ENCODE measurements at places on chromosomes 1 and 21.

- DNase-seq: no peak
Observed at GRCh38 chr21:45324489-45325205, 37.0 kb upstream of the POFUT2 start.

- DNase-seq: no peak
Observed at GRCh38 chr1:48552420-48552819, 80.4 kb upstream of the SPATA6 start.

GRCh38 chr1:212229654-212230053 is 55.6 kb upstream of the PPP2R5A start:
- DNase-seq: no peak

DNA sequence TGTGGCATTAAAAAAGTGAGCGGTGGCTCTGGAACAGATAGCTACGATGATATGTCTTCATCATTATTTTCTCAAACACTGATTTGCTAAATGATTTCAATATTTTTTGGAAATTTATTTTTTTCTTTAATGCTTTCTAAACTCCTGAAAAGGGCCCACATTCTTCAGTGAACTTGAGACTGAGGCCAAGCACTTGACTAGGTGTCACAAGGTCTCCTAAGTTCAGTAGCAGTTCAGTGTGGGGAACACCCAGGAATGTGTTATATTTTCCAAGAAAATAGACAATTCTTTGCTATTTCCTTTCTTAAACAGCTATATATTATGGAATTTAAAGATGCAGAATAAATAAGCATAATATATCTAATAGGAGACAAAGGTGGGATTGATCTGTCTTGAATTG is 850.9 kb downstream of the USP25 start:
- no peak for DNase-seq

- no peak for DNase-seq
Observed at GRCh38 chr1:107535091-107535490, 394.3 kb downstream of the NTNG1 start.

DNA sequence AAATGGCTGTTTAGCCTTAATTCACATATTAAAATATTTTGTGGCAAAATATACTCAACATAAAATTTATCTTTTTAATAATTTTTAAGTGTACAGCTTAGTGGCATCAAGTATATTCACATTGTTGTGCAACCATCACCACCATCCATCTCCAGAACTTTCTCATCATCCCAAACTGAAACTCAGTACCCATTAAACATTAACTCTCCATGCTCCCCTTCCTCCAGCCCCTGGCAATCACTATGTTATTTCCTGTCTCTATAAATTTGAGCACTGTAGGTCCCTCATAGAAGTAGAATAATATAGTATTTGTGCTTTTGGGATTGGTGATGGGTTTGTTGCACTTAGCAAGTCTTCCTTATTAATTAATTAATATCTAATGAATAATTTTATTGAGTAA is 29.4 kb downstream of the CCN1 start:
- DNase-seq: no peak

GRCh38 chr1:156781585-156782186 is 14.4 kb downstream of the PRCC start:
- DNase-seq: no peak

DNA sequence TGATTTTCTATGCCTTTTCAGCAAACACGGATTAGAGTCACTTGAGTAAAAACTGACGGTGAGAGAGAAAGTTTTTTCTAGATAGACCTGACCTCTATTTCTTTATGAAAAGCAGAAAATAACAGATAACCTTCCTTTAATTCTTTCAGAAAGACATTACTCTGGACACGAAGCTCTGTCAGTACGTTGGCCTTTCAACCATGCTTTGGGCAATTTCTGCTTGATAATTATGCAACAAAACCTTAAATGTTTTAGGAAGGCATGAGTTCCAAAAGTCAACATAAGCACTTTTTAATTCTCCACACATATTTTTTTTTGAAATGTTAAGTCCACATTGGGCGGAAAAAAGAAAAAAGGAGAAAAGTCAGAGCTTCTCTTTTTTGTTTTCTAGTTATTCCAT is 137.8 kb downstream of the AKT3 start:
- DNase-seq: no peak

DNA sequence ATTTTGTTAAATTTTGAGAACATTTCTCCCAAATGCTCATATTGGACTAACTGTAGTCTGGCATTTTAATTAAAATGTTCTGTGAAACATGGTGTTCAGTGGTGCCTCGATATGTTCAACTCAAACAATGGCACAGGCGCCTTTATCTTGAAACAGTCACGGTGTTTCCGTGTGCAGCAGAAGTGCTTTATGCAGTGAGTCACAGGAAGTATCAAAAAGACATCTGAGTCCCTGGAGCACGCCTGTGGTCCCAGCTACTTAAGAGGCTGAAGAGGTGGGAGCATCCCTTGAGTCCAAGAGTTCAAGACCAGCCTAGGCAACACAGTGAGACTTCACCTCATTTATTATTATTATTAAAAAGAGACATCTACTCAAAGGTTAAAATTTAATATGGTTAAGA is 52.2 kb downstream of the GREM2 start:
- DNase-seq: no peak

DNA sequence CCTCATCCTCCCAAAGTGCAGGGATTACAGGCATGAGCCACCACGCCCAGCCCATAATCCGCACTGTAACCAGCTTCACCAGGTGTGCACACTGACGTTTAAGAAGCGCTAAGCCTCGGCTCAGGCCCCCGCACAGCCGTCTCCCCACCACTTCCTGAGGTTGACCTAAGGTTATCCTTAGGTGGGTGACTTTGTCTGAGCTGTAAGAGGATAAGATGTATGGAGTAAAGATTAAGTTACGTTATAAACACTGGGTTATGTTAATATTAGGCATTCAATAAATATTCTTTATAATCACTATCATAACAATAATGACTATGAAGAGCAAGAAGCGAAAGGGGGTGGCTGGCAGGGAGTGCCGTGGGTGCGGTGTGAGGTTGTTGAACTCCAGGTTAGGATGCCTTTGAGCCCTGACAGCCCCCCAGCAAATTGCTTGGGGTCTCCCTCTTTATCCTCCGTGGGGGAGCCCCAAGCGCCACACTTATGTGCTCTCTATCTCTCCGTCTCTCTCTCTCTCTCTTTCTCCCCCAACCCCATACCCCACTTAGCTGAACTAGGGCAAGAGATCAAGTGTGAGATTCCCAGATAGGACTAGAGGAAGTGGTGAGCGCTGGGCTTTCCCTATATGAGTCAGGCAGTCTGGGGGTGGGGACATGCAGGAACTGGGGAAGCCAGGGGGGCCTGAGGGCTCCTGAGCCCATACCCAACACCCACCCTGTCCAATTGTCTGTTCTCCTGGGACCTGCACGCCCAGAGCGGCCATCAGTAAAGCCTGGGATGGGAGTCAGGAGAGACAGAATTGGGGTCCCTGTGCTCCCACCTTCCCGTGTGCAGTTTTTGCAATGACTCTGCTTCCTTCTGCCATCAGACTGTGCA is 7.6 kb downstream of the EFHD2 start:
- no peak for DNase-seq

DNA sequence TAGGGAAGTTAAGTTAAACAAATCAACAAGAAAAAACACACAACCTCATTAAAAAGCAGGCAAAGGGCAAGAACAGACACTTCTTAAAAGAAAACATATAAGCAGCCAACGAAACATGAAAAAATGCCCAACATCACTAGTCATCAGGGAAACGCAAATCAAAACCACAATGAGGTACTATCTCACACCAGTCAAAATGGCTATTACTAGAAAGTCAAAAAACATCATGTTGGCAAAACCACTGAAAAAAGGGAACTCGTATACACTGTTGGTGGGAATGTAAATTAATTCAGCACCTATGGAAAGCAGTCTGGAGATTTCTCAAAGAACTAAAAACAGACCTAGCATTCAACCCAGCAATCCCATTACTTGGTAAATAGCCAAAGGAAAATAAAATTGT is 51.1 kb downstream of the HSF2BP start:
- no peak for DNase-seq

GRCh38 chr1:34590211-34590623 is 164.6 kb upstream of the GJB5 start:
- no peak for DNase-seq

- DNase-seq: no peak
Observed at GRCh38 chr1:157287462-157287861, 149.3 kb upstream of the ETV3 start.

DNA sequence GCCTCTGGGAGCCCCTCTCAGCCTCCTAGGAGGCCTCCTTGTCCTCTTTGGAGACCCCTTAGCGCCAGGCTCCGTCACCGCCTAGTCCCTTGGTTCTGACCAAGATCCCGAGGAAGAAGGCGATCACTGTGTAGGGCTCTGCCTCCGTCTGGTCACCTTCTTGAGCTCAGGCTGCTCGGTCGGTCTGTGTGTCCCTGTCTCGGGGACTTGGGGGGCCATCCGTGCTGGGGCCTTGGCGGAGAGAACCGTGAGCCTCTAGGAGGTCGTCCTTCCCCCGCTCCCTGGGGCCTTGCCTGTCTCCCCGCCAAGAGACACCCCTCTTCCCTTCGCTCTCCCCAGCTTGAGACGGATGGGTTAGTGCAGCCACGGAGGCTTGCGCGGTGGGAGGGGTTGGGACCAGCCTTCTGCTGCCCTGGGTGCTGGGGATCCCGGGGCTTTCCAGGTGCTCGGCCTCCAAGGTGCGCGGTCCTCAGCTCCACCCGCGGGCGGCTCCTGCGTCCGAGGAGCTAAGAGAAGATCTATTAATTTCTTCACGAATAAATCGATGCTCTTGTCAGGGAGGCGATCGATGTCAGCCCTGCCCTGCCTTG is 701 bp upstream of the INSRR start:
- no peak for DNase-seq

- DNase-seq: no peak
Observed at GRCh38 chr1:30275926-30276764, 447.2 kb downstream of the MATN1 start.

DNA sequence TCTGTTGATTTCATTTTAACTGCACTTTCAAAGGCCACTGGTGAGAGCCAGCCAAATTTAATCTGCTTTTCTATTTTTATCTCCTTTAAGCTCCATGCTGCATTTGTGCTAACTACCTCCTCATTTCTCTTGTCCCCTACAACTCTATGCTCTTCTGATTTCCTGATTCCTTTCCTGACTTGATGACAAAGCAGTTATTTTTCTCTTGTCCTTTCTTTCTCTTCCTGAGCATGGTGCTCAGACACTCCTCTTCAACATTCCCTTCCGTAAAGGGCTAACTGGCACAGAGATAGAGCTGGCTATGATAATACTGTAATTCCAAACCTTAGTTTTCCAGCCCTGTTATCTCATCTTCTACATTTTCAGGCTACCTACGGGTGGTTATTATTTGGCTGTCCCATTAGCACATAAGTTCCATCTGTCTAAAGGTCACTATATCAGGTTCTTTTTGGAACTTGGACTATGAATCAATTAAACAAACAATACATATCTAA is 6.8 kb upstream of the BCAS2 start:
- no peak for DNase-seq

DNA sequence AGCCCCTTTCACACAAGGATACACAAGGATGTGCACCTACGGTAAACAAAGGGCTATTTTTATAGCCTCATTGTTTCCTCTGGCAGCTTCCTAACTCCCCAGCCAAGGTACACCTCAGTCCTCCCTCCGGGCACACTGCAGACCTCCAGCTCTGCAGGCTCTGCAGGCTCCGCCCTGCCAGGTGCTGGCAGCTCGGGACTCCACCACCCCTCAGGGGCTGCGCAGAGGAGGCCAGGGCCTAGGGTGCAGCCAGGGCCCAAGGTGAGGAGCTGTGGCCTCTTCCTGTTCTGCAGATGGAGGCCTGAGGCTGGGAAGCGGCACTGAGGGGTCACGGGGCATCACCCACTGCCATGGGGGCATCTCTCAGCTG is 19.8 kb upstream of the CLSTN1 start:
- no peak for DNase-seq

GRCh38 chr1:25702101-25702775 is 85.6 kb downstream of the MAN1C1 start:
- DNase-seq: no peak

DNA sequence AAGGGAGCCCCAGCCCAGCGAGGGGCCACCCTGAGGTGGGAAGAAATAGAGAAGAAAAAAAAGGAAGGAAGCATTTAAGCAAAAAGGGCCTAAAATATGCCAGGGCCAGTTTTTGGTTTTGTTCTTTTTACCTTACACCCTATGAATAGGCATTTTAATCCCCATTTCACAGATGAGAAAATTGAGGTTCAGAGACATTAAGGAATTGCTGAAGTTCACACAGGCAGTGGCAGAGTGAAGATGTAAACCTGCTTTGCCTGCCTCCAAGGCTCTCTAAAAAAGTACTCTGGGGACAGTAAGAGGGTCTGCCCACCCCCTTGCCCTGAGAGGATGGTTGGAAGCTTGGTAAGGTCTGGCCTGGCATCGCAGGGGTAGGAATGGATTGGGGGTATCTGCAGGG is 19.8 kb downstream of the RAP1GAP start:
- DNase-seq: no peak

DNA sequence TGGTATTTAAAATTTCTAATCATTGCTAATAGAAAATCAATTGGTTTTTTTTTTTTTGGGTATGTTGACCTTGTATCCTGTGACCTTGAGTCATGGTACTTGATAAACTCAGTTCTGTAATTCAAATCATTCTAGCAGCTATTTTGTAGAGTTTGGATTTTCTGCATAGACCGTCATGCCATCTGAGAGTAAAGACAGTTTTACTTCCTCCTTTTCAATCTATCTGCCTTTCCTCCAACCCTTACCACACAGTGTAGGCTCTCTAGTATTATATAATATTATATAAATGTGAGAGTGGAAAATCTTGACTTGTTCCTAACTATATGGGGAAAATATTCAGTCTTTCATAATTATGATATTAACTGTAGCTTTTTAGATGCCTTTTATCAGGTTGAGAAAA is 7.0 kb downstream of the TDRD5 start:
- DNase-seq: no peak

GRCh38 chr1:188466539-188466938 is 1637.8 kb downstream of the PLA2G4A start:
- DNase-seq: no peak

DNA sequence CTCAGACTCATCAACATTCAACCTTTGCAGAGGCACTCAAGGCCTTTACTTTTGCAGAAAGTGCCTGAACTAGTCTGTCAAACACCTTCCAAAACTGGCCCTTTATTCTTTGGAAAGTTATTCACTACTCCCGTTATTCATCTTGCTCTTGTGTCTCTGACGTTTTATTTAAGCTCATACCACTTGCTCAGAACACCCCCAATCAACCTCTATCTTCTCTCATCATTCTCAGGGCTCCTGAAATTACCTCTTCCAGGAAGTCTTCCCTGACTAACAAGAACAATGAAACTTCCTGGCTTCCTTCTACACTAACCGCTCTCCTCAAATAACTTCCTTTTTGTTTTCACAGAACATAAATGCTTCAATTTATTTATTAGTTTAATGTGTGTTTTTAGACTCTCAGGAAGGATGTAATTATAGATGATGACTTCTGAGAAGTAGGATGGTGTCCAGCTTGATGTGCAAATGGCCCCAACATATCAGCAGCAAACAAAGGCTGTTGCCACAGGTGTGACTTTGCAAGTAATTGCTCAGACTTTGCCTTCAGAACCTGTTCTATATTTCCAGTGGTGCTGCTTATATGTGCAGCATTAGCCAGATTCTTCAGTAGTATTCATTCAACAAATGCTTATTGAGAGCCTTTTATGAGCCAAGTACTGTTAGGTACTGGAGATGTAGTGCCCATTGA is 22.8 kb upstream of the BATF3 start:
- no peak for DNase-seq

All from occipital lobe (tissue), 3 donors.